GM04504 (cell line): ENCODE measurements at places on chromosomes 1 and 21.

DNA sequence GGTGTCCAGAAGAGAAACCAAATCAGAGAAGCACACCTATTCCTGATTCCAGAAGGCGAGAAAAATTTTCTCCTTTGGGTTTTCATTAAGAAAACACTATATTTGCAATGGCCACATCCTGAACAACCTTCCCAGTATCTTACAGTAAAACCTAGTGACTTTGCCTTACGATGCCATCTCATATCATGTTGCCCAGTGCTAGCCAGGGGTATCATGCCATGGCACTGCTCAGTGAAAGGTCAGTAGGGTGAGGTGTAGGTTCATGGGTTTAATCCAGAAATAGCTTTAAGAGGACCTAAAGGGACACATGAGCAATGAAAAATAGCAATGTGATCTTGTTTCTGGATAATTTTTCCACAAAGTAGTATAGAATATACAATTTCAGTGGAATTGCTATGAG, 7.2 kb downstream of the TLCD4 start:
- DNase-seq = no peak

DNA sequence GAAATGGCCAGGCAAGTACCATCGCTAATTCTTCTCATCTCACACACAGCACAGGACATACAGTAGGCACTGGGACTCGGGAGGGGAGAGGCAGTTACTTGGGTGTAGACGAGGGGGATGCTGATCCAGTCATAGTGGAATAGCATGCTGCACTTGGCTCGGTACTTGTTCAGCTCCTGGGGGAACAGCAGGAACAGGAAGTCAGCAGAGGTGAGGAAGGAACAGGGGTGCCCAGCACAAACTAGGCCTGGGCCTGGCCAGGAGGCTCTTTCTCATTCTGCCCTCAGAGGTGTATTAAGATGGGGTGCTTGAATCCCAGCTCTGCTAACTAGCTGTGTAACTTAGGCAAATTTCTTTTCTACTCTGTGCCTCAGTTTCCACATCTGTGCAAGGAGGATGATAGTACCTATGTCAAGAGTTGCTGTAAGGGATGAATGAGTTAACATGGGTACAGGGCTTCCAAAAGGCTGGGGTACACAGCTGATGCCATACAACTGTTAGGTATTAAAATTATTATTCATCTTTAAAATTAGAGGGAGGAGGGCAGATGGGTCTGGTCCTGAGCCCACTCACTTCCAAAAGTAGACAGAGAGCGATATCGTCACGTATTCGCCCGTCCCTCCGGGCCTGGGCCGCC, 2.4 kb downstream of the BEST4 start:
- DNase-seq = no peak

DNA sequence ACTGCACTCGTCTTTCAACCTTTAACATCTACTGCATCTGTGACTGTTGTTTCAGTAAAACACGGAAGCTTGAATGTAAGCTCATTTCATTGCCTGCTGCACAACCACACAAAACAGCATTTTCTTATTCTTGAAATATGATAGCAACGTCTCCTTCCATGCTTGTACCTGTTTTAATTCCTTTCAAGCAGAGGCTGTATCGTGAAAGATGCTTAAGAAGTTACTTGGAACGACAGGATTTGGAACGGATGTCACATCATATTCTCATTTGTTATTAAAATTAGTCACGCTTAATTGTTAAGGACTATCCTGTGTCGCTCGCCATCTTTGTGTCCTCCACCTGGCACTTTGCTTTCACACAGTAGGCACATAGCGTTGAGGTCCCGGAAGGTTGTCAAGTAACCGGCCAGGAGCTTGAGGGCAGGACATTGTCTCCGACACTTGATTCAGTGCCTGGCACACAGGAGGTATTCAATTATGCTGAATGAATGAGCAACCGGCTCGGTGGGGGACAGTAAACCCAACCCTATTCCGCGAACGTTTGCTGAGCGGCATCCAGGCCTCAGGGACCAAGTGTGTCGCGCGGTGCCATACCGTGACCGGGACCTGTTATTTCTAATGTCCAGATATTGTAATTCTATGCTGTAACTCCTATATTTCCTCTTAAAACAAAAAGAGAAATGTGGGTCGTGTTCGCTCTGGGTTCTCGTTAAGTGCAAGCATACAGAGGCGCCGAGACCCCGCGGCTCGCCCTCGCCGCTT, 499 bp upstream of the SH3GLB1 start:
- no peak for DNase-seq

- DNase-seq = no peak
Observed at GRCh38 chr1:23069675-23070074, 50.4 kb downstream of the KDM1A start.

- DNase-seq = no peak
Observed at GRCh38 chr1:29640428-29640785, 404.1 kb downstream of the PTPRU start.

DNA sequence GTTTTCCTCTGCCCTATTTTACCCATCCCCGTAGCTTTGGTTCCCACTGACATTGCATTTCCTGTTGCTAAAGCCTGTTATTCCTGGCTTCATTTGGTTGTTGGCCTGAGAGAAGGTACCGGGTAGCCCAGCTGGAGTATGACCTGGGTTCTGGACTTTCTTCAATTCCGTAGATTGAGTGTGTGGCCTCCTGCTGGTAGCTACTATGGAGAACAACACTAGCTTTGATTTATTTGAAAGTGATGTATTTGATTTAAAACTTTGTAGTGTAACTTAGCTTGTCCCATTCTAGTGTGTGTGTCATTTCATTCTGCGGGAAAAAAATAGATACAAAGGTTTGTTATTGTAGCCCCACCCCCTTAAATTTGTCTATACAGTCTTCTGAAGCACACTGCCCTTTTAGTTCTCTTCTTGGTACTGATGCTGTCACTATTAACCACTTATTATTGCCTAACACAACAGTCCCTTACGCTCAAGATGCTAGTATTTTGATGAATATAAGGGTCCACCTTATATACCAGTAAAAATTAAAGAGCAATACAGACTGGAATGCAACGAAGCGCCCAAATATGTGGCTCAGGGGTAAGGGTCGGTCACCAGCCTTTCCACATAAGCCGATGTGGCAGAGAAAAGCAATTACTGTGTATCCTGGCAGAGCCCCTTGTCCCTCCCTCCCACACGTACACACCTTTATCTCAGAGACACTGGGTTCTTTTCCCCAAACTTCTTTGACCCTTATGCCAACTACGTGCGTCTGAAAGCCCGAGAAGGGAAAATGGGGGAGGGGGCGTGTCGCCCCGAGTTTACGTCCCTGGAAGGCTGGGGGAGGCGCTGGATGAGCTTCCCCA, 643 bp upstream of the MOV10 start:
- peak; percentile 58 for DNase-seq

- DNase-seq = no peak
Observed at GRCh38 chr21:28798798-28799197, 193.9 kb downstream of the LTN1 start.
